ENCODE measurements at places on chromosomes 1 and 21.

DNA sequence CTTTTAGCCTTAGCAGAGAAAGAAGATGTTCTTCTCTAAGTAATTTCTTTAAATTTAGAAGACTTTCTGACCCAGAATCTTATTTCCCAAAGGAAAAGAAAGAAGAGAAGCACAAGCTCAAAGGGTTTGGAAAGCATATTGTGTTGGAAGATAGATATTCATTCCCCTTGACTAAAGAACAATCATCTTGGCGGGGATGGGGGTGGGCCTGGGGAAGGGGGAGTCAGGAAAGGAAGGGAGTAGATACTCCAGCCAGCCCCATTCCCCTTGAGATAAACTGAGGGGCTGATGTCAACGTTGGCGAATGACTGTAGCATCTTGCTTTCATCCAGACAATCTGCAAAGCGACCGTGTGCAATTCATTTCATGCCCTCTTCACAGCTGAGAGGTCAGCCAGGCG lies 66.5 kb upstream of the SIPA1L2 start:
- DNase-seq: no peak

GRCh38 chr1:92169214-92170005 lies 48.3 kb upstream of the C1orf146 start:
- DNase-seq: no peak

GRCh38 chr1:2115702-2116341 lies 65.6 kb downstream of the PRKCZ start:
- peak; percentile 68 for DNase-seq

GRCh38 chr1:200588698-200589097 lies 31.9 kb downstream of the KIF14 start:
- DNase-seq: peak; percentile 14
